ENCODE measurements at places on chromosomes 1 and 21.

GRCh38 chr21:16085421-16085820, 355.6 kb downstream of the USP25 start:
- no peak for DNase-seq

GRCh38 chr1:50378770-50379169, 44.5 kb downstream of the DMRTA2 start:
- no peak for DNase-seq

DNA sequence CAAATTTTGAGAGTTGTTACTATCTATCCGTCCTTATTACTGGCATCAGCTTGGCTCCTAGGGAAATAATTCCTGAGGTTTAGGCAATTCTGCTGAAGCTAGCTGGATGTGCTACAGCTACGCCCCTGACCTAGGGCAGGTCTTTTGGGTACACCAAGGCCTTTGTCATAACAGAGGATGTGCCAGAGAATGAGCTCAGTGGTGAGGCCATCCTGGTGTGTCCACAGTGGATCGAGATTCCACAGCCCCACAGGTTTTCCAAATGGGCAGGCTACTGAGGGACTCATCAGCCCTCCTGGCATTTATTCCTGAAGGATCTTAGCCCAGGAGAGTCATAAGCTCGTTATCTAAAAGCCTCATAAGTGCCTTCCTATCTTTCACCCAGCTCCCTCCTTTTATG, 475.2 kb upstream of the USP24 start:
- no peak for DNase-seq

DNA sequence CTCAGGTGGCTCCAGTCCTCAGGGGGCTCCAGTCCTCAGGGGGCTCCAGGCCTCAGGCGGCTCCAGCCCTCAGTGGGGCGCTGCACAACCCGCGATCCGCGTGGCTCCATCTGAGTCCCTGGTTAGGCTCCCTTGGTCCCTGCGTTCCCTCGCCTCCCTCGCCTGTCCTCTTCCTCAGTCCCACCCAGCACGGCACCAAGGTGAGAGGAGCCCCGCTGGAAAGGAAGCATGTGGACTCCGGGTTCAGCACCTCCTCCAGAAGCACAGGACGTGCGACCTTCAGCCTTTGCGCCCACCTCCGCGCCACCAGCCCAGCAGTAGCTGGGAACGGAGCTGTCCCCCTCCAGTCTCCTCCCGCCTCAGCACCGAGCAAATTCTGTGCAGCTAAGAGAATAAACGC, 8.1 kb upstream of the OR2M5 start:
- no peak for DNase-seq

DNA sequence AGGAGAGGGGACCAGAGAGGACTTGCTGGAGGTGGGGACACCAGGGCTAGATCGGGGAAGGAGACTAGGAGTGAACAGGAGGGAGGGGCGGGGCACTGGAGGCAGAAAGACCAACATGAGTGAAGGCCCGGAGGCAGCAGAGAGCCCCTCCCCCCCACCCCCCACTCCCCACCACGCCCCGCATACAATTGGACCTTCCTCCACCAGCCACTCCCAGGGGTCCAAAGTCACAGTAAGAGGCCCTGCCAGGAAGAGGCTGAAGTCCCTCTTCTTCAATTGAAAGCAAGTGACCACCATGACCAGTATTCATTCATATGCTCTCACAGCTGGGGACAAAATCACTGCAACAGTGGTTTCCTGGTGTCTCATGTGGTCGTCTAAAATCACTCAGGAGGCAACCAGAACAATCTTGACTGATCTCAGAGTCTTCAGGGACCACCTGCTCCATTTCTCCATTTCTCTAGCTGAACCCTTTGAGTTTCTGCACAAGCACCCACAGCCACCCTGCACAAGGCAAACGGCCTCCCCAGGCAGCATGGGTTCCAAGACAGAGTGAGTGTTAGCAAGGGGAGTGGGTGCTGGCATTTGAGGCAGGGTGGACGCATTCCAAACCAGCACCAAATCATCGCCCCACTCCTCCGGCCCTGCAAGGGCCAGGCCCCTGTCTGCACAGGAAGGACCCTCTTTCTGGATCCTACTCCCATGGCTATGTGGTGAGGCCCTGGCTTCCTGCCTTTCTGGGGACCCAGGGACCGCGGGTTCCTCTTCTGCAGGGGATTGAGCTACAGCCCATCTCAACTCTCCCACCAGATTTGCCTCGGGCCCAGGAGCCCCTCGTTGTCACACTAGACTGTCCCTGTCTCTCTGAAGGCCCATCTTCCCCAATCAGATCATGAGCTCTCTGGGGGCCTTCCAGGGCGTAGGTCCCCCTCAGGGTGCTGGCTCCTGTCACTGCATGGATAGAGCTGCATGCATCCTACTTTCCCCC, 17.0 kb downstream of the LAPTM5 start:
- DNase-seq, result no peak

DNA sequence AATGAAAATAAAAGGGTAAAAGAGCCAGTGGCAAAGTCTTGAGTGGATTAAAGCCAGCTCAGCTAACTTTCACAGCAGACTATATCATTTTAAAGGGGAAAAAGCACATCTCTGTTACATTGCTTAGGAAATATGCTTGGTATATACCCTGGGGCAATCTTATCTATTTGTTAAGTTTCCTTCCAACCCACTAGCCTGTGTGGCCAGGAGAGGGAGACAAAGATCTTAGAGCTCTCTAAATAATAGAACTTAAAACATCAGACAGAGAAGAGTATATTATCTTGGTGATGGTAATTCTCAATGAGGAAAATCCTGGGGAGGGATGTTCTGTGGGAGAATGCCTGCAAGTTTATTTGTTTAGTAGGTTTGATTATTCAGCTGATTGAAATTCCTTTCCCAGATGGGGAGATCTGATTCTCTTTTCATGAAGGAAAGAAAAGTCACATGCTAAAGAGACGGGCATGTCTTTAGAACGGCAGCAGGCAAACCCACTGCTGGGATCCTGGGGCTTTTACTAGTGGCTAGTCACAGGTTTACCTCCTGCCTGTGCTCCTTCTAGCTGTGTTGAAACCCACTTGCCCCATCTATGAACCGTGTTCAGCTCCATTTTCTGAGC, 3.6 kb downstream of the KCNE2 start:
- DNase-seq, result peak; percentile 81

DNA sequence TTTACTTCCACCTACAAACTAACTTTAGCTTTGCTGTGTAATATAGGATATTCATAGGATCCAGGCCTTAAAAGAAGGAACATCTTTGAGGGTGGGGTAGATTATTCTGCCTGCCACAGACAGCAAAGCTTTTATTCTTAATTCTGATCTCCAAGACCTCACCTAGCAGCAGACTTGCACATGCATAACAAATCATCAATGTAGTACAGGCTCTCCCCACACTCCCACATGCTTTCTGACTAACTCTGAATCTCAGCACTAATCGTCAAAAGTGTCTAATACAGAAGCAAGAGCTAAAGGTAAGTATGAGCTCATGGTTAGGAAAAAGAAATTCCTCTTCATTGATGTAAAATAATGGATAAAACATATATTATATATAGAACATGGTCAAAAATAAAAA, 1468.5 kb upstream of the B3GALT2 start:
- no peak for DNase-seq

DNA sequence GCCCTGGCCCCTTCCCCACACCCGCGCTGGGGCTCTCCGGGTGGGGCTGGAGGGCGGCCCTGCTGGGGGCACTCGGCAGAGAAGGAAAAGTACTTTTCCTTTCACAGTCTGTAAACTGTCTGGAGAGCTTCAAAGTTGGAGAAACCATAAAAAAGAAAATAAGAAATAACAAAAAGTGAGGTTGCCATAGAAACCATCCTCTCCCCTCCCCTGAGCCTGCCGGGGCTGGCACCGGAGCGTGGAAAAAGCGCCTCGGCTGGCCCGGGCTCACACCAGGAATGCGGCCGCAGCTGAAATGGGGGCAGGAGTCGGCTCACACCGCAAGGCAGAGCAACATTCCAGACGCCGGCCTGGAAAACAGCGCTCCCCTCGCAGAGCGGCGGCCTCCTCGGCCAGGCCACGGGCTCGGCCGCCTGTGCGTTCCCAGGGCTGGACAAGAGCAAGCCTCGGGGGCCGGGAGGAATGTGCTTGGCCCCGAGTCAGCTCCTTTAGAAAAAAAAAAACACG, 69.2 kb downstream of the MORN1 start:
- DNase-seq, result no peak
